ENCODE measurements at places on chromosomes 4 and X. TPM values are rescaled to one million over a fixed set of nuclear protein-coding genes. Genes with fewer than 3 reads are reported as not detected.

The LDOC1 gene
- 17.0 TPM for total RNA-seq

The STK26 gene
- total RNA-seq: 5.9 TPM

The ADH1B gene
- total RNA-seq: 2.9 TPM

The G6PD gene
- 101 TPM for total RNA-seq

The CSN1S1 gene
- total RNA-seq: not detected

The MID1 gene
- 14.6 TPM for total RNA-seq
